ENCODE measurements at places on chromosomes 16 and 17. TPM values are rescaled to one million over a fixed set of nuclear protein-coding genes. Genes with fewer than 3 reads are reported as not detected.
A peak's percentile ranks its signal among the peaks of the same experiment; 100 is the strongest.

The TMC6 gene
- polyA plus RNA-seq, result 26.2 TPM

The KCNAB3 gene
- 14.9 TPM for polyA plus RNA-seq

The DPEP3 gene
- polyA plus RNA-seq, result 0.14 TPM

The HAS3 gene
- polyA plus RNA-seq, result 3.1 TPM

The COX10 gene
- polyA plus RNA-seq, result 19.0 TPM

The SMCR8 gene
- polyA plus RNA-seq, result 15.8 TPM

The DEXI gene
- polyA plus RNA-seq, result 42.0 TPM

The MAP2K6 gene
- polyA plus RNA-seq, result 26.6 TPM

The ACAP1 gene
- 7.0 TPM for polyA plus RNA-seq

The TRPV3 gene
- polyA plus RNA-seq, result 1.1 TPM

GRCh38 chr17:60712675-60713074 is 35.0 kb downstream of the BCAS3 start:
- DNase-seq, result no peak

GRCh38 chr16:82748026-82748425 is 121.3 kb downstream of the CDH13 start:
- DNase-seq, result no peak

- DNase-seq, result no peak
Measured at GRCh38 chr17:14205992-14206461, 30.6 kb downstream of the CDRT15 start.

DNA sequence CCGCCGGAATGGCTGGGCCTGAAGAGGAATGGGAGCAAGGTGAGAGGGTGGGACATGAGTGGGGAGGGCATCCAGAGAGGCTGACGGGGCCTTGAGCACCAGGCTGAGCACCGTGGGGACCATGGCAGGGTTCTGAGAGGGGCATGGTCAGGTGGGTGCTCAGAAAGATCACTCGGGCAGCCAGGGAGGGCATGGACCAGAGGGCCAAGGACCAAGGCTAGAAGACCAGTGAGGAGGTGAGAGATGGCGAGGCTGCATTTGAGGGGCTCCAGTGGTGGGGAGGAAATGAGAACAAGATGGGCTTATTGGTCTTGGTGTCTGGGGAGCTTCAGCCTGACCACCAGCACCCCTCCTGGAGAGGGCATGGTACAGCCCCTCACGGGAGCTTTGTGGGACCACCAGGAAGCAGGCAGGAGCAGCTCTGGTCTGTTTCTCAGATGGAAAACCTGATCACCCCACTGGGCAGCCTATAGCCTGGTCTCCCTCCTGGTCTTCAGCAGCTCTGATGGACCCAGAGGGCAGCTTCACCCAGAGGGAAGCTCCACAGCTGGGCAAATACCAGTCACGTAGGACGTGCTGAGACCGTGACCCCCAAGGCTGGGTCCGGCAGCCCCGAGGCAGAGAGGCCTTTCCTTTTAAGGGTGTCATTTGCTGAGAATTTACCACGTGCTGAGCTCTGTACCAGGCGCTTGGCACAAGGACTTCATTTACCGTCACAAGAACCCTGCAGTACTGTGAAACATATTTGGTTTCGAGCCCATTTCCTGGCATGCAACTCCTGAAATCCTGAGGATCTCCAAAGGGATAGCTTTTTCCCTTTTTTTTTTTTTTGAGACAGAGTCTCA is 11.4 kb upstream of the NCBP3 start:
- DNase-seq, result no peak

GRCh38 chr16:23435500-23435899 is 17.5 kb downstream of the COG7 start:
- no peak for DNase-seq

- no peak for DNase-seq
Measured at GRCh38 chr16:66223176-66223780, 143.2 kb upstream of the CDH5 start.

GRCh38 chr16:89575247-89576152 is at the start of gene CPNE7:
CPNE7 (plus strand) TSS chr16:89575758; CDS start chr16:89575898, 140 bp downstream.
- no peak for DNase-seq

- DNase-seq, result no peak
Measured at GRCh38 chr17:43769426-43769825, 9.4 kb downstream of the DUSP3 start.

- no peak for DNase-seq
Measured at GRCh38 chr17:57211543-57211942, 44.8 kb upstream of the MSI2 start.

GRCh38 chr17:66427134-66427533 is 124.7 kb downstream of the PRKCA start:
- DNase-seq, result no peak

GRCh38 chr16:77722309-77723107 is at the start of gene NUDT7:
NUDT7 (plus strand) TSS chr16:77722514; CDS start chr16:77722583, 69 bp downstream.
- DNase-seq, result peak; percentile 94

DNA sequence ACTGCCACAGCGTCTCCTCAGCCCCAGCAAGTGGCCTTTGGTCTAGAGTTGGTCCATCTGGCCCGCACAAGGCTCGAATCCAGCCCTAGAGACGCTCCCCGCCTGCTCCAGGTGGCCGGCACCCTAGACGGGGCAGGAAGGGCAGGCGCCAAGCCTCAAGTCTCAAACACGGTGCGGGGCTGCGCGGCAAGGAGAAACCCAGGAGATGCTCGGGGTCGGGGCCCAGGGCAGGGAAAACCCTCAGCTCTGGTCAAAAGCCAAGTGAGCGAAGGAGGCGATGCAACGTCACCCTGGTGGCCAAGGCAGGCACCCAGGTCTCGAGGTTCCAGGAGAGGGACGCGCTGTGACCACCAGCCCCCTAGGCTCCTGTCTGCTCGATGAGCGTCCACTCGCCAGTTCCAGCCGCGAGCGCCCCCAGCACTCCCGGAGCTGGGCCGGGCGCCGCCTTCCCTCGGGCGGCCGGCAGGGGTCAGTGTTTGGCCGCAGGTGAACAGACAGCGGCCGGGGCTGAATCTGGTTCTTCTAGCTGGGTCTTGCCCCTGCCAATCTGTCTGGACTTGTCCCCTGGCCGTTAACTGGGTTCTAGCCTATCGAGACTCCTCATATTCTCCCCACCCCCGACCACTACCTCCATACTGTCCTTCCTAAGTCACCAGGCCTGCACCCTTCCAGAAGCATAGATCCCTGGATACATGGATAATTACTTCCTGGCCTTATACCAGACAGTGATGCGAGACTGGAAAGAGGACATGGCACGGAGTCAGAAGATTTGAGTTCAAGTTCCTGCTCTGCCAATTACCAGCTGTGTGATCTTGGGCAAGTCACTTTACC is 44.0 kb downstream of the PRAC1 start:
- DNase-seq, result peak; percentile 33

DNA sequence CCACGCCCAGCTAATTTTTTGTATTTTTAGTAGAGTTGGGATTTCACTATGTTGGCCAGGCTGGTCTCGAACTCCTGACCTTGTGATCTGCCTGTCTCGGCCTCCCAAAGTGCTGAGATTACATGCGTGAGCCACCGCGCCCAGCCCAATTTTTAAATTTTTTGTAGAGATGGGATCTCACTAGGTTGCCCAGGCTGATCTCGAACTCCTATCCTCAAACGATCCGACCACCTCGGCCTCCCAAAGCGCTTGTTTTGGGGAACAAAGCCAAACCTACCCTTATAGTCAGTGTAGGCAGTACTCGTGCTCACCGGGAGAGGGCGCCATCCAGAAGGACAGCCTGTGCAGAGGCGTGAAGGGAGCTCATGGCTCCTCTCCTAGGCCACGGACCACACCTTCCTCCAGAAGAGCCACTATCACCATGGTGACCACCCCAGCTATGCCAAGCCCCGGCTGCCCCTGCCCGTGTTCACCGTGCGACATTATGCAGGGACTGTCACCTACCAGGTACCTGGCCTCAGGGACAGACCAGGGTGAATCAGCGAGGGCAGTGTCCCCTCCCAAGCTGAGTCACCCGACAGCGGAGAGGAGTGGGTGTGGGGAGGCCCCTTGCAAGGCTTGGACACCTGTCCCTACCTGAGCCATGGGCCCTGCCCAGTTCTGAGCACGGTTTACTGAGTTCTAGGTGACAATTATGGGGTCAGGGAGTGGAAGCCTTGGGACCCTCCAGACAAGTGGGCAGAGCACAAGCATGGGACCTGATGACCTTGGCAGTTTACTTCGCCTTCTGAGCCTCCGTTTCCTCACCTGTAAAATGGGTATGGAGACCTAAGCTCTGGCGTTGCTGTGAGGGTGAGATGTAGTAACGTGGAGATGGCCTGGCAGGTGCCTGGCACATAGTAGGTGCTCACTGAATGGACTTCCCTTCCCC is 13.7 kb downstream of the MYO15B start:
- DNase-seq, result no peak

- DNase-seq, result no peak
Measured at GRCh38 chr16:48912360-48912759, 302.4 kb upstream of the N4BP1 start.

GRCh38 chr16:85518398-85519049 is 94.6 kb upstream of the GSE1 start:
- no peak for DNase-seq

DNA sequence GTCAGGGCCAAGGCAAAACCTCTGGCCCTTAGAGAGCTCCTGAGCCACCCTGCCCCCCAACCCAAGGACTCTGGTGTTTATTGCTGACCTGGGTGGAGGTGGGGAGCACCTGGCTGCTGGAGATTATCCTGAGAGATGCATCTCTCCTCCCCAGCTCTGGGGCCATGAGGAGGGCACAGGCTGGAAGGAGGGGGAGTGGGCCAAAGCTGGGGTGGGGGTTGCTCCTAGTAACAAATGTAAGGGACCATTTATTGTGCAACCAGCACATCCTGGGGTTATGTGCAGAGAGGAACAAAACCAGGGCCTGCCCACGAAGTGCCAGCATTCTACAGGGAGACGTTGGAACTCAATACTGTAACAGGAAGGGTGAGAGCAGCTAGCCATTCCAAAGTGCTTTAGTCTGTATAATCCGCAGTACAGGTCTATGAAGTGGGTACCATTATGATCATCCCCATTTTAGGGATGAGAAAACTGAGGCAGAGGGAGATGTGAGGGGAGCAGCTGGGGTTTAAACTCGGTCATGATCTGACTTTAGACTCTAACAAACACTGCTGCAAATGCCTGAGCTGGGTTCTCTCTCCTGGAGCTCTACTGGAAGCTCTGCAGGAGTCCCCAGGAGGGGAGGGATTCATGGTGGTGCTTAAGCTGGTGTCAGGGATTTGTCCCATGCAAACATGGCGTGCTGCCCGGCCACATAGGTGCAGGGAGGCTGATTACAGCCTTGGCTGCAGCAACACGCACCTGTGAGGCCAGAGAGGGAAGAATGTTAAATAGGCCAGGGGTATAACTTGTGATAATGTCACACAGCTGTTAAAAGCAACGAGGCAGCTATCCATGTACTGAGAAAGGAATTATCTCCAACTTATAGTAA is 1.4 kb upstream of the RHBDF2 start:
- DNase-seq, result no peak

- no peak for DNase-seq
Measured at GRCh38 chr16:4755687-4756086, 11.3 kb downstream of the ZNF500 start.

- peak; percentile 2 for DNase-seq
Measured at GRCh38 chr17:60790205-60790604, 112.6 kb downstream of the BCAS3 start.

DNA sequence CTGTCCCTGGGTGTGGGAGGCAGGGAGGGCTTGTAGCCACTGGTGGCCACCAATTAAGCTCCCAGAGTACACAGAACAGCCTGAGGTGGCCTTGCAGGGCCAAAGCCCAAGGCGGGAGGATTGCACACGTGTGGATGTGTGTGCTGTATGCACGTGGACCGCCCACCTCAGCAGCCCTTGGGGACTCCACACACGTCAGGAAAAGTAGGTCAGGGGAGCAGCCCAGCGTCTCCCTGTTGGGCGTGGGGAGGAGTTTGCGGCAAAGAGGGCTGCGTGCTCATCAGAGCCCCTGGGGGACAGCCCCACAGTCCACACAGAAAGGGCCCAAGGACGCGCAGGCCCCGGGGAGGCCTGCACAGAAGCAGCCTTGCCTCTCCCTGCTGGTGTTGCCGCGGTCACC is 19.6 kb downstream of the SBK1 start:
- DNase-seq, result no peak

DNA sequence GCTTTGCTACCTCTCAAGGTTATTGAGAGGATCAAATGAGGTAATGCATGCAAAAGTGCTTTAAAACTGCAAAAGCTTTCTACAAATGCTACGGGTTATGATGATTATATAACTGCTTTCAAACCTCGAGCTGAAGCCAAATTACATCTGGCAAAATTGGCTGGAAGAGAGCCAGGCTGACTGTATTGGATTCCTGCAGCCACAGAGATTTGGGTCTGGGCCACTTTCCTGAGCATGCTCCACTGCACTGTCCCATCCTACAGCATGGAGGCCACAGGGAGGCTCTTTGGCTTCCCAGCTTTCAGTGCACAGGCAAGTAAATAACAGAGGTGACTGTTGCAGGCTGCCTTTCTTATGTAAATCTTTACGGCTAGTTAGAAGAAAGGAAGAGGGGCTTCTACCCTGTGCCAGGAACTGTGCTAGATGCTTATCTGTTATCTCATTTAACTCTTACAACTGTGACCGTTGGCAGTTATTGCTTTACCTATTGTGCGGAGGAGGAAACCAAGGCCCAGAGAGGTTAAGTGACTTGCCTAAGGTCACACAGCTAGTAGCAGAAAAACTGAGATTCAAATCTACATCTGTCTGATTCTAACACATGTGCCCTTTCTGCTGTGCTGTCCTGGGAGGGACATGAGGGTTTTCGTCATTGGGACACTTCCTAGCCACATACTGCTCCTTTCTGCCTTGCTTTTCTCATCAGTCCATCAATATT is 121.8 kb downstream of the SPACA3 start:
- DNase-seq, result no peak

GRCh38 chr17:49647256-49647585 is 30.7 kb downstream of the SPOP start:
- DNase-seq, result no peak
